ENCODE measurements at places on chromosomes 12 and 14. TPM values are rescaled to one million over a fixed set of nuclear protein-coding genes. Genes with fewer than 3 reads are reported as not detected.

Gene AJUBA
- 109 TPM for total RNA-seq

- no peaks in the 10 kb centered on the region for H3K36me3 ChIP-seq
- no peak for DNase-seq
- H3K27me3 ChIP-seq, result no peaks in the 10 kb centered on the region
- H3K4me3 ChIP-seq, result no peak overlapping the region
- H3K27ac ChIP-seq, result no peak overlapping the region
- H3K4me1 ChIP-seq, result no peaks in the 10 kb centered on the region
Observed at GRCh38 chr12:105724641-105725040, 394.1 kb downstream of the C12orf75 start.

DNA sequence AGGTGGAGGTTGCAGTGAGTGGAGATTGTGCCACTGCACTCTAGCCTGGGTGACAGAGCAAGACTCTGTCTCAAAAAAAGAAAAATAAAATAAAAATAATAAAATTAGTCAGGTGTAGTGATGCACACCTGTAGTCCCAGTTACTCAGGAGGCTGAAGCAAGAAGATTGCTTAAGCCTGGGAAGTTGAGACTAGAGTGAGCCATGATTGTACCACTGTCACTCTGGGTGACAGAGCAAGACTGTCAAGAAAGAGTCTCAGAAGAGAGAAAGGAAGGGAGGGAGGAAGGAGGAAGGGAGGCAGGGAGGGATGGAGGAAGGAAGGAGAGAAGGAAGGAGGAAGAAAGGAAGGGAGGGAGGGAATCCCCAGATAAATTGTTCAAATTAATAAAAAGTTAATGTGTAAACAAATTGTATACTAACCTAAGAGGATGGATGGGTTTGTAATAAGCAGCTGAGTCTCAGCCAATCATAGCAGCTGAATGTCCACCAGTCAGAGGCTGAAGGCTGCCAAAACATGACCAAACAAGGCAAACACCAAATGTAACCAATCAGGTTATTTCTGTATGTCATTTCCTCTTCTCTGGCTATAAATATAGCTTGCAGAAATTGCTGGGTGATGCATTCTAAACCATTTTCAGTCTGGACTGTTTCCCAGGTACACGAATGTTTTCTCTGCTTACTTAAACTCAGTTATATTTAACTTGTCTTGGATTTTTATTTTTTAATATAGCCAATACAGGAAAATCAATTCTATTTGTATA is 6.1 kb upstream of the CDCA4 start:
- no peak for DNase-seq
- H3K27me3 ChIP-seq, result peaks cover 20% of the 10 kb centered on the region
- H3K4me1 ChIP-seq, result peaks cover 16% of the 10 kb centered on the region
- H3K4me3 ChIP-seq, result no peak overlapping the region

Gene MEG3
- total RNA-seq, result not detected

GRCh38 chr12:19712041-19712440 is 272.7 kb downstream of the AEBP2 start:
- H3K27ac ChIP-seq, result no peak overlapping the region
- H3K4me3 ChIP-seq, result no peak overlapping the region
- H3K4me1 ChIP-seq, result no peaks in the 10 kb centered on the region
- no peaks in the 10 kb centered on the region for H3K27me3 ChIP-seq

Gene FAM186B
- total RNA-seq, result 0.17 TPM

Gene CCNB1IP1
- total RNA-seq, result 110 TPM

DNA sequence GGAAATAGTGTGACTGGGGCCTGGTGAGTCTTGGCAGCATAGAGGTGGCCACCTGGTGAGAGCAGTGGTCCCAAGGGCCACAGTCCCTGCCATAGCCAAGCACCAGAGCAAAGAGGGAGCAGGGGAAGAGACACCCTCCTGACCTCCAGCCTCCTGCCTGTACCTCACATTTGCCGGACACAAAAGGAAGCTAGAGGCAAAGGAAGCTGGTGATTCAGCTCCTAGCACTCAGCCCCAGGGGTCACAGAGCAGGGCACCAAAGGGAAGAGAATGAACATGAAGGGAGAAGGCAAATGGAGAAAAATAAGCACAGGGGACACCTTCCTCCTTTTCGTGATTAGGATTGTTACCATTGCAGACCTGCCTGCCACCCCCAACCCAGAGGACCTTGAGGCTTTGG is 216.8 kb downstream of the ZFP36L1 start:
- H3K27ac ChIP-seq, result no peak overlapping the region
- H3K27me3 ChIP-seq, result no peaks in the 10 kb centered on the region
- no peak for DNase-seq
- no peak overlapping the region for H3K4me3 ChIP-seq
- peaks cover 57% of the 10 kb centered on the region for H3K4me1 ChIP-seq

- no peaks in the 10 kb centered on the region for H3K4me1 ChIP-seq
- H3K36me3 ChIP-seq, result peaks cover 1% of the 10 kb centered on the region
- DNase-seq, result no peak
- no peaks in the 10 kb centered on the region for H3K27me3 ChIP-seq
- no peak overlapping the region for H3K27ac ChIP-seq
Observed at GRCh38 chr12:26919216-26919555, 18.6 kb downstream of the INTS13 start.

- peaks cover 4% of the 10 kb centered on the region for H3K36me3 ChIP-seq
- H3K4me1 ChIP-seq, result peaks cover 67% of the 10 kb centered on the region
- no peak overlapping the region for H3K27ac ChIP-seq
- H3K4me3 ChIP-seq, result no peak overlapping the region
Observed at GRCh38 chr12:49825971-49826421, 2.2 kb downstream of the NCKAP5L start.

DNA sequence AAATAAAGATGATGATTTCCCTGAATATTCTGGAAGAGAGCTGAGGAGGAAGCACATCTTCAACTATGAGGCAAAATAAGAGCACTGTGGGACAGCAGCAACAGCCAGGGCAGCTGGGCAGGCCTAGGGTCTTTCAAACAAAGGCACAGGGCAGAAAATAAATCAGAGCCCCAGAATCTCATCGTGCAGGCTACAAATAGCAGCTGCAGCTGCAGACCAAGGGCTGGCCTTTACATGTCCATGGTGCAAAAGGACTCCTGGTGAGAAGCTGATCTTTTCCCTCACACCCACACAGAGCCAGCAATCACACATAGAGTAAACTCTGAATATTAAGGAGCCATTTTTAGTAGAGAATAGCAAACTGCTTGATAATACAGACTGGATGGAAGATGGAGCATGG is 13.6 kb upstream of the MYBPC1 start:
- H3K4me3 ChIP-seq, result no peak overlapping the region
- H3K4me1 ChIP-seq, result no peaks in the 10 kb centered on the region
- H3K27ac ChIP-seq, result no peak overlapping the region
- no peaks in the 10 kb centered on the region for H3K36me3 ChIP-seq
- no peaks in the 10 kb centered on the region for H3K27me3 ChIP-seq

- H3K36me3 ChIP-seq, result no peaks in the 10 kb centered on the region
- H3K4me3 ChIP-seq, result no peak overlapping the region
- no peak for DNase-seq
- no peaks in the 10 kb centered on the region for H3K4me1 ChIP-seq
- H3K27ac ChIP-seq, result no peak overlapping the region
Observed at GRCh38 chr12:127857661-127858060, 409.3 kb upstream of the TMEM132C start.

DNA sequence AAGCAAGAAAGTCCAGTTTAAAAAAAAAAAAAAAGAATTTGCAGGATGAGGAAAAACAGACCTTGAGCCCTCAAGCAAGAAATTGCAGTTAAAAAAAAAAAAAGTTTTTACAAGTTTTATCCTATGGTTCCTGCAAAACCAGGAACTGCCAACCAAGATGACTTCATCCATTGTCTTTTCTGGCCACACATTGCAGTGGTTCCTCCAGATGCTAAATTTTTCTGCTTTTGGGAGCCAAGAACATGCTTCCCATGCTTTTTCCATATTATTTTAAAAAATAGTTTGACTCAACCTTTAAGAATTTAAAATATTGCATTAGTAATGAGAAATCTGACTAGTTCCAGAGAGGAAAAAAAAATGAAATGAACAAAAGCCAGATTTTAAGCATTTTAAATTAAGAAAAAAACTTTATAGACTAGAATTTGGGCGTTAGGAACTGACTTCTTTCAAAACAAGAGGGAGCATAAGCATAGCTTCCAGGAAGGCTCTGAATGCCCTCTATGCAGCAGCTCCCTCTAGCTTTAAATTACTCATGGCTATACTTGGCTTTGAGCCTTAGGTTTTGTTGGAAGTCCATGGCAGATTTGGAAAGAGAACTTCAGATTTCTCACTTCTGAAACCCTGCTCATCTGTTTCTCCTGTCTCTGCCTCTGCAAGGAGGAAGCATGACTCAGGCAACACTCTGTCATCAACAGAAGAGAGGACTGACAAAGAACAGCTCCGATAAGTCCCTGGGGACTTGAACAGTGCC is 124.5 kb downstream of the GPR65 start:
- H3K27me3 ChIP-seq, result no peaks in the 10 kb centered on the region
- DNase-seq, result no peak
- no peak overlapping the region for H3K27ac ChIP-seq
- H3K4me1 ChIP-seq, result no peaks in the 10 kb centered on the region
- no peak overlapping the region for H3K4me3 ChIP-seq

Gene POC1B
- total RNA-seq, result 15.1 TPM

GRCh38 chr14:88424573-88424972 is 39.1 kb downstream of the SPATA7 start:
- DNase-seq, result no peak
- no peak overlapping the region for H3K27ac ChIP-seq
- H3K36me3 ChIP-seq, result no peaks in the 10 kb centered on the region
- no peaks in the 10 kb centered on the region for H3K27me3 ChIP-seq
- no peak overlapping the region for H3K4me3 ChIP-seq

GRCh38 chr14:91377700-91378652 is 39.6 kb downstream of the CCDC88C start:
- no peak overlapping the region for H3K4me3 ChIP-seq
- H3K27ac ChIP-seq, result no peak overlapping the region
- no peaks in the 10 kb centered on the region for H3K36me3 ChIP-seq
- no peak for DNase-seq
- peaks cover 25% of the 10 kb centered on the region for H3K4me1 ChIP-seq
- no peaks in the 10 kb centered on the region for H3K27me3 ChIP-seq
